Amniotic epithelial cell (primary cell): ENCODE measurements at places on chromosomes 5 and 9.

DNA sequence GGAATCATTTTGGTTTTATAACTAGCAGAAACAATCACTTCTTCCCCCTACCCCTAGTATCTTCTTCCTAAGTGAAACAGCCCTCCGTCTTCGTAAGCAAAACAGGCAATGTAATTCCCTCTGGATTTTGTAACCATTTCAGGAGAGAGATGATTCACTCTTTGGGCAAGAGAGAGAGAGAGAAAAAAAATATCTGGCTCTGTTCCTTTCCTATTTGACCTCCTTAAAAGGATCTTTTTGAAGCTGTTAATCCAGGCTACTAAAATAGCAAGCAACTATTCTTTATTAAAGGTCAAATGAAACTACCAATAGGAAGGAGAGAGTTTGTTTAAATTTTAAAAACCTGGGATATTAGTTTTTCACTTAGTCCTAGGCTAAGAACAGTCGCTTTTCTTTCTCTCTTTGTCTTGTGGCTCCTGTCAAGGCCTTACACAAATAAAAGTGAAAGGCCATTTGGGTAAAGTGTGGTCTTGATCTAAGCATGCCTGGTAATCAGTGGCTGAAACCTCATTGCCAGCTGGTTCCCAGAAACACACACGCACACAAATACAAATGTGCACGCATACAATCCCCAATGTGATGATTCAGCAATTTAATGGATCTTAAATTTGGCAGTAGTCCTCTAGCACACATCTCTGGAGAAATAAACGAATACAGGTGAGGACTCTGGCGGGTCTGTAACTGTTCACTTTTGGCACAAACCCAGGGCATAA is 70.2 kb downstream of the PRUNE2 start:
- peak; percentile 91 for DNase-seq

- DNase-seq, result peak; percentile 13
Measured at GRCh38 chr5:102670224-102670836, 84.8 kb upstream of the PAM start.

DNA sequence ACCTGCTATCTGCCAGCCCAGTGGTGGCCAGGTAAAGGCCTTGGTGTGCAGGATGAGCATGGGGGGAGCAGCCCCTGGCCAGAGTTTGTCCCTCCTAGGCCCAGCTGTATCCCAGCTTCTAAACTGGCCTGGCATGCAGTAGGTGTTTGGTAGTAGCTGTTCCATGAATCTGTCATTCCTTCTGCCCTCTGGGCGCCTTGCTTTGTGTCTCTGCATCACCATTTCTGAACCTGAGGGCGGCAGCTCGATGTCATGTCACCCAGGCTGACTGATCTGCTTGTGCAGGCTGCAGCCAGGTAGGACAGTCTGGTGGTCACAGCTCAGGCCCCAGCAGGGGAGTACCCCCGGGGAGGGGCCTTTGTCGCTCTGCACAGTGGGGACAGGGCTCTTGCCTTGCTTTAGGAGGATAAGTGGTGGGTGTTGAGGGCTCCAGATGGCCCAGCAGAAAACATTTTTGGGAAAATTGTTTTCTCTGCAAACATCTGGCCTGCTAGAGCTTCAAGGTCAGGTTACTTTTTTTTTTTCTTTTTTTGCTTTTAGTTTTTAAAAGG is 4.6 kb upstream of the SUSD3 start:
- DNase-seq, result no peak

GRCh38 chr5:124650147-124650561 is 96.3 kb downstream of the ZNF608 start:
- no peak for DNase-seq

DNA sequence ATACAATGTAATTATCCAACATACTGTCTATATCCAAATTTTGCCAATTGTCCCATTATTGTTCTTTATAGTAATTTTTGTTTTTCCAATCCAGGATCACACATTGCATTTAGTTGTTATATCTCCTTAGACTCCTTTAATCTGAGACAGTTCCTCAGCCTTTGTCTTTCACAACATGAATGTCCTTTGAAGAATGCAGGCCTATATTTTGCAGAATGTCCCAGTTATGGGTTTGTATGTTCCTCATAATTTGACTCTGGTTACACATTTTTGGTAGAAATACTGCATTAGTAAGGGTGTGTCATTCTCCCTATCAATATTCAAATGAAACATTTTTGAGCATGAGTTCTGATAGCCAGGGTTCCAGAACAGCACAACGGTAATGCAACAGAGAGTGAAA is 6.7 kb downstream of the CD180 start:
- DNase-seq, result no peak

- no peak for DNase-seq
Measured at GRCh38 chr9:134123764-134124128, 12.1 kb upstream of the WDR5 start.

DNA sequence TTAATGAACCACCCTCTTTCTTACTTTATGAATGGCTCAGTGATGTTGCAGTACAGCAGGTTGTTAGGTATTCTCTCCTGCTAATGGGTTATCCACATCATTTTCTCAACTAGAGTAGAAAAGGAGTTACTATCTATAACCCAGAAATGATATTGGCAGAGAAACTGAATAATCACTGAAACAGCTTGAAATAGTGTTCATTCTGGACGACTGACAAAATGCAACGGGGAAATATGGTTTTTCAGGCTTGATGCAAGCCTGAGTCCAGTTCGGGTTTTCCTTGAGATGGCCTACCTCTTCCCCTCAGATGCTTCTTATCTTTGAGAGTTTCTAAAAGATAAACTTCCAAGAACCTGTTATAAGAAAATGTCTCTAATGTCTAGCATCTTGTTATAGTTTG is 187.3 kb downstream of the RAB3C start:
- DNase-seq, result no peak

DNA sequence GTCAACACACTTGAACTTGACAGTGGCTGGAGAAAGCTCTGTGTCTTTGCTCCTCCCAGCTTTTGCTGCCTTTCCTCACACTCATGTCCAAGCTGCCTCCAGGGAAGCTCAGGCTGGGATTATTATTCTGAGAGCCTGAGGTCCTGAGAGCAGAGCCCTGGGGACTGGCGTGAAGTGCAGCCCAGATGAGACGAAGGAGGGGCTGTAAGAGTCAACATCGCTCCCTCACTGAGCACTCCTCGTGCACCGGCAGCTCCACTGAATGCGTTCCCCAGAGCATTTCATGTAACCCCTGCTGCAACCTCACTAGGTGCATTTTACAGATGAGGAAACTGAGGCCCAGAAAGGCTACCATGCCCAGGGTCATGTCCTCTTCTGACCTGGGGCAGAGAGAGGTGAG is 63.5 kb upstream of the PHYKPL start:
- DNase-seq, result no peak

DNA sequence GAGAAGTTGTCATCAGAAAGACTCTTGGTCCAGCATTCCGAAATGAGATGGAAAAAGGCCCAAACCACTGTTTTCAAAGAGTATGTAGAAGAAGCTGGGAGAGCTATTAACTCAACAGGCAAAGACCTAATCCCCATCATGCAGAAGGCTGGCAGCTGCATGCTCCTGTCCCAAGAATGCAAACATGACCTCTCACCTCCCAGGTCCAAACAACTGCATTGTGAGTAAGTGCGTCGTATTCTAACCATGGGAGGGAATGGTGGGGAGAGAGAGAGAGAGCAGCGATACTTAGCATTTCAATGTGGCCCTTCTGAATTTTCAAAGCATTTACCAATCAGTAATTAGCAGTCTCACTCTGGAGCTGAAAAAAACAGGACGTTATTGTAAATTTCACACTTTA is 27.6 kb downstream of the TRPC7 start:
- DNase-seq, result no peak

GRCh38 chr9:136206602-136207275 is 1.8 kb upstream of the LHX3 start:
- no peak for DNase-seq

DNA sequence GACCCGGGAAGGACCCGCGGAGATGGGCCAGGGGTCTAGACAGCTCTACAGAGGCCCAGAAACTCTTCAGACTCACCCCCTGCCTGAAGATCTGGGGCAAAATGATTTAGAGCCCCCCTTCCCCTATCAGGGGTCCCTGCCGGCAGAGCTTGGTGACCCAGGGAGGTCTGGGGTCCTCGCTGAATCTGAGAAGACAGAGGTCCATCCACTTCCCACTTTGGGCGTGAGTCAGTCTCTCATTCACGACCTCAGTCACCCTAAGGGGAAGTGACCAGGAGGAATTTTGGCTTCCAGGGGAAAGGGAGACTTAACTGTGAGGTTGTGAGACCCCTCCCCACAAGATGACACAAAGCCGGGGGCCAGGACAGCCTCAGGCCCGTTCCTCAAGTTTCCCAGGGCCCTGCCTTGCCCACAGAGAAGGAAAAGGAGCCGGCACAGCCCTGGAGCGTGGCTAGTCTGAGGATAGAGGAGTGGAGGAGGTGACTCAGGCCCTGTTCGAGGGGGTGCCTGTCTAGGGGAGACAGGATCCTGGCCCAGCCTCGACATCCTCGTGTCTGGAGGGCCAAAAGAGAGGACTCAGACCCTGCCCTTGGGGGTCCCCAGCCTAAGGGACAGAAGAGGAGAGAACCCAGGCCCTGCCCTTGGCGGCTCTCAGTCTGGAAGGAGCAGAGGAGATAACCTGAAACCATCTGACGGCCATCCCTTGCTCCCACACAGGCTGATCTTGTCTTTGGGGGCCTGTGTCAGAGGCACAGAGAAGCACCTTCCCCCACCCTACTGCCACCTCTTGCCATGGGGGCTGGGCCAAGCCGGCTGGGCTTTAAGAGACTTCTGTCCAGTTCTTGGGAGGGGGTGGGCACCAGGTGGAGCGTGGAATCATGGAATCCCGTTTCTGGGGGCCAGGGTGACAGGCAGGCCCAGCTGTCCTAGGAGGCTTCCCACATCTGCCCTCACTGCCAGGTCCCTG is 889 bp downstream of the PDLIM4 start:
- peak; percentile 55 for DNase-seq

DNA sequence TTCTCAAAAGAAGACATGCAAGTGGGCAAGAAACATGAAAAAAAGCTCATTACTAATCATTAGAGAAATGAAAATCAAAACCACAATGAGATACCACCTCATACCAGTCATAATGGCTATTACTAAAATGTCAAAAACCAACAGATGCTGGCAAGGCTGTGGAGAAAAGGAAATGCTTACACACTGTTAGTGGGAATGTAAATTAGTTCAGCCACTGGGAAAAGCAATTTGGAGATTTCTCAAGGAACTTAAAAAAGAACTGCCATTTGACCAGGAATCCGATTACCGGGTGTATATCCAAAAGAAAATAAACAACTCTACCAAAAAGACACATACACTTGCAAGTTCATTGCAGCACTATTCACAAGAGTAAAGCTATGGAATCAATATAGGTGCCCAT is 595.4 kb upstream of the RIOK2 start:
- no peak for DNase-seq

DNA sequence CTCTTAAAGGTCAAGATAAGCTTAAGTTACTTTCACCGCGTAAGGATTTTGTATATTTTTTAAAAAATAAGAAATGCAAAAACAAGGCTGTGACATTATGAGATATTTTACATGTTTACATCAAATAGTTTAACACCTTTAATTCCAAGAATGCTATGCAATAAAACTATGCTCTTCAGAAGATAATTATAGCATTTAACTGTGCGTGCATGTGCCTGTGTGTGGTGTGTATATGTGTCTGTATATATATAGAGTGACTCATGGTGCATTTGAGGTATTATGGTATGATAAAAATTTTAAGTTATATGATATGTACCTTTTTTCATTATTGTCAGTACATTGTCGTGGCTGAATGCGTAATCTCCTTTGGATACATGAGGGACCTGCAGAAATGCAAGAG is 539.3 kb downstream of the PDE4D start:
- DNase-seq, result no peak

DNA sequence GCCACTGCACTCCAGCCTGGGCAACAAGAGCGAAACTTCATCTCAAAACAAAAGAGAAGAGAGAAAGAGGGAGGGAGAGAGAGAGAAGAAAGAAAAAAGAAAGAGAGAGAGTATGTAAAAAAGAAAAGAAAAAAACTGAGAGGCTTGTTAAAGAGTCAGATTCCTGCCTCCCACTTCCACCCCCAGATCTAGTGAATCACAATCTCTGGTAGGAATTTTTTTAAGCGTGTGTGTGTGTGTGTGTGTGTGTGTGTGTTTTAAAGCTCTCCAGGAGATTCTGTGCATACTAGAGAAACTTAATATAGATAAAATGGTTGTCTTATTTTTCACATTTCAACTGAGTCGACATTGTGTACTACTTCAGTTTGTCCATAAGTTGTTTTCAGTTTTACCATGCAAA is 32.0 kb downstream of the SAR1B start:
- peak; percentile 83 for DNase-seq

DNA sequence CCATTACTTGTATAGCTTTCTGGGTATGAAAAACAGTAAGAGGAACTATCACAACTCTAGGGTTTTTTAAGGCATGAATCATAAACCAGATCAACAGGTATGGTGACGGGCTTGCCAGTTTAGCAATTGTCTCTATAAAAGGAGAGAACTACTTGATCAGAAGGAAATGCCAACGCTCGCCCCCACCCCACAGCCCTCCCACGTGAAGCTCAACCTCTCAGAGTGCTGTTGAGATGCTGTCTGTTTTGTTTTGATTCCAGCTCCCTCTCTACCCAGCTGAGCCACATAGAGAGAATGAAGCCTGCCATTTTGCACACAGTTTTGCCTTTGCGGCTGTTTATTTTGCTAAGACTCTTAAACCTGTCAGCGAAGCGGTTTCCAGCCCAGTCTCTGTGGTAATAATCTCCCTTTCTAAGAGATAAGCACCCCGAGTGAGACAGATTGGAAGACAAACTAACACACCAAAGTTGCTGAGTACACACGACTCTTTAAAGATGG is 257.9 kb upstream of the ANKRD55 start:
- peak; percentile 89 for DNase-seq

DNA sequence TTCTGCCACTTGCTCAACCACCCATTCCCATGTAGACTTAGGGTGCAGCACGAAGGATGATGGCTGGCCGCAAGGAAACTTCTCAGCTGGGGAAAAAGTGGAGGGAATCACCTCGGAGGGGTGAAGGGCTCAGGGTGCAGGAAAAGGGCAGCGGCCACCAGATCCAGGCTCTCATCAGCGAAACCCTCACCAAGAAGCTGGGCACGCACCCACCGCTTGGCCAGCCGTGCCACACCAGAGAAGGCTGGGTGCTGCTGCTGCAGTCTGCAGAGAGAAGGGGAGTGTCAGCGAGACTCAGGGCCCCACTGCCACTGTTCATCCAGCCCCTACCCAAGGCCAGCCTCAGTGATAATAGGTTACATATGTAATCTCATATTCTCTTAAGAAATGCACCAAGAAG is 8.6 kb downstream of the NOL6 start:
- no peak for DNase-seq

DNA sequence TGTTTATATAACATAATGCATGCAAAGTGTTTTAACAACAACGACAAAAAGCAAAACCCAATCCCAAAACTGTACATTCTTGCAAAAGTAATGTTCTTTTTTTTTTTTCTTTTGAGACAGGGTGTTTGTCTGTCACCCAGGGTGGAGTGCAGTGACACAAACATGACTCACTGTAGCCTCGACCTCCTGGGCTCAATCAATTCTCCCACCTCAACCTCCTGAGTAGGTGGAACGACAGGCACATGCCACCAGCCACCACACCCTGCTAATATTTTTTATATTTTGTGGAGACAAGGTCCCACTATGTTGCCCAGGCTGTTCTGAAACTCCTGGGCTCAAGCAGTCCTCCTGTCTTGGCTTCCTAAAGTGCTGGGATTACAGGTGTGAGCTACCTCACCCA is 13.6 kb upstream of the HAVCR1 start:
- no peak for DNase-seq

- no peak for DNase-seq
Measured at GRCh38 chr5:110218981-110219380, 507.5 kb downstream of the TMEM232 start.
